ENCODE measurements at places on chromosomes 16 and 17.

GRCh38 chr17:77834170-77835115, 124.1 kb upstream of the TNRC6C start:
- peak; percentile 59 for DNase-seq

- no peak for DNase-seq
Observed at GRCh38 chr17:8254881-8255280, 5.8 kb downstream of the PFAS start.

DNA sequence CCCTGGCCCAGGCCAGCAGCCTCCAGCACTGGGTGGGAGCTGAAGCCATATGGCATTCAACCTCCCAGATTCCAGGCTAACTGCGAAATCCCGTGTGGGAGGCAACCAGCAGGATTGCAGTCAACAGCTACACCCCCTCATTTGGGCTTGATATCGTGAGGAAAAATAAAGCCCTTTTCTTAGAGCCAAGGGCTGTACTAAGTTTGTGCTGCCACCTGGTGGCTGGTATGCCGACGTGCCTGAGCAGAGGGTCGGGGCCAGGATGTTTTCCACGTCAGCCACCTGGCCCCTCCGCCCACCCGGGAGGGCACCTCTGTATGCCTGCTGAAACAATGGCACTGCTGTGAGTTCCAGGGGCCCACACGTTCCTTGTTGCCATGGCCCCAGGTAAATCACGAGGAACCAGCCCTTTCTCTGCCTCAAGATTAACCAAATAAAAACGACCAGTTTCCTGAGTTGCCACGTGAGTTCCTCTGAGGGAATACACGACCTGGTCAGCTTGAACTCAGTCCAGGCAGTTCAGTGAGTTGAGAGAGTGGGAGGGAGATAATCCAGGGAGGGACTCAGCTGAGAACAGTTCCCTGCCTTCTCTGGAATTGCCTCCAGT, 9.0 kb downstream of the TMEM98 start:
- DNase-seq, result peak; percentile 48

- DNase-seq, result no peak
Observed at GRCh38 chr17:45430006-45430737, 2.5 kb downstream of the ARHGAP27 start.

DNA sequence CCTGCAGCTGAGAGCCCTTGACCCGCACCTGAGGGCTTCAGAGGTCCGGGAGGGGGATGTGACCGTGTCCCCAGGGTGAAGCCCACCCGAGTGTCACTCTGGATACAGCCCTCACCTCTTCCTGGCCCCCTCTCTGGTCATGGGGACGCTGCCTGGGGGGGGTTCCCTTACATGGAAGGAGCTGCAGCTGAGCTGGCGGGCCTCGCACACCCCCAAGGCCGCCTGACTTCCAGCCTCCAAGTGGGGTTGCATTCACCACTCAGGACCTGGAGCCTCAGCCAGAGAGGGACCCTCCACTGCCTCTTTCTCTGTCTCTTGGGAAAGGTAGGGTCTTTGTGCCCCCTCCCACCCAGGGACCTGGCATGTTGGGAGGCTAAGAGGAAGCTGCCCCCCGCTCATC, 284.6 kb downstream of the SEC14L1 start:
- no peak for DNase-seq

- no peak for DNase-seq
Observed at GRCh38 chr16:14462811-14463210, 167.2 kb downstream of the PARN start.

DNA sequence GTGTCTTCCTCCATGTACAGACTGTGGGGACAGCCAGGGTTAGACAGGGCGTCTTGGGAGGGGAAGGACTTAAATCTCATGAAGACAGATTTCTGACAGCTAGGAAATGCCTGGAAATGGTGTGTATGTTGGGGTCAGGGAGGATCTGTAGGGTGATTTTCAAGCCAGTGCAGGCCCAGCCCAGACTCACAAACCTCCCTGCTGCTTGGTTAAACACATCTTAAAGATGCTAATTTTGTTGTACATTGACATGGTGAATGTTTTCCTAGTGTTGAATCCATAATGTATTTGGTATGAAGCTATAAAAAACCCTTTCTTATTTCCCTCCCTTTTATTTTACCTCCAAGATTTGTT, 238.3 kb downstream of the CCDC182 start:
- no peak for DNase-seq

- DNase-seq, result no peak
Observed at GRCh38 chr17:7392696-7393612, 1.4 kb downstream of the PLSCR3 start.

DNA sequence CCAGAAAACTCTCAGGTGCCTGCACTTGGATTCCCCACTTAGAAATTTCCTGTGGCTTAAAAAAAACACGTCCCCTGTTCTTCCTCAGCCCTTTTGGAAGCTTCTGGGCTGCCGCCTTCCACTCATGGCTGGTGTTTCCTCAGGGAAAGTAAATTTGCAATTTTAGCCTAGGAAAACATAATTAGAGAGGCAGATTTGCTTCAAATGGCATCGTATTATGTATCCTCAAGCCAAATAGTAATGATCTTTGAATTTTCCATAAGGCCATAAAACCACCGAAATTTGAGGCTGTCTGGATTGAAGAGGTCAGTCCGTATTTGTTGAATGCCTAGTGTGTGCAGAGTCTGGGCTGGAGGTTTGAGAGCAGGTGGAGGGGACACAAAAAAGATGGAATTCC, 17.7 kb downstream of the MGAT5B start:
- no peak for DNase-seq

DNA sequence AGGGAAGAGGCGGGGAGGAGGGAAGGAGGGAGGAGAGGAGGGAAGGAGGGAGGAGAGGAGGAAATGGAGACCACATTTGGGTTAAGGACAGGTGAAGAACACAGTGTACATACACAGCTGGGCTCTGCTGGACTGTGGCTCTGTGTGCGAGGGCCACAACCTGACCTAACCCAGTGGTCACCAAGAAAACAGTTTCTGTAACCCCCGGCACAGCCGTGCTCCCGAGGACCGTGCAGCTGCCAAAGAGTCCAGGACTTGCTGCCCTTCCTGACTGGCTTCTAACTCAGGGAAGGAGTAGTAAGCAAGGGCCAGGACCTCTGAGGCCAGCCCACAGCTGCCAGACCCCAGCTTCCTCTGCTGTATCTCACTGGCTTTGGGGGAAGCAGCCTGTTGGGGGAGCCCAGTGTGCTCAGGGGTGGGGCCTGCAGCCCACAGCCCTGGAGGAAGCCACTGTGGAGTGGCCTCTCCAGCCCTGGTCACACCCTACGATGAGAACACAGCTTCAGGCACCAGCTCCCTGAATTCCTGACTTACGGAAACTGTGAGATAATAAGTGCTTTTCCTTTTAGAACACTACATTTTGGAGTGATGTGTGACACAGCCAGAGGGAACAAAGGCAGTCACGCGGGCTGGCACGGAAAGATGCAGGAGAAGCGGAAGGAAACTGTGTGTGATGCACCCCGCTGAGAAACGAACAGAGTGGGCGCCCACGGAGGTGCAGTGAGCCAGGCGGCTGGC, 32.3 kb downstream of the SLC7A5 start:
- DNase-seq, result no peak

DNA sequence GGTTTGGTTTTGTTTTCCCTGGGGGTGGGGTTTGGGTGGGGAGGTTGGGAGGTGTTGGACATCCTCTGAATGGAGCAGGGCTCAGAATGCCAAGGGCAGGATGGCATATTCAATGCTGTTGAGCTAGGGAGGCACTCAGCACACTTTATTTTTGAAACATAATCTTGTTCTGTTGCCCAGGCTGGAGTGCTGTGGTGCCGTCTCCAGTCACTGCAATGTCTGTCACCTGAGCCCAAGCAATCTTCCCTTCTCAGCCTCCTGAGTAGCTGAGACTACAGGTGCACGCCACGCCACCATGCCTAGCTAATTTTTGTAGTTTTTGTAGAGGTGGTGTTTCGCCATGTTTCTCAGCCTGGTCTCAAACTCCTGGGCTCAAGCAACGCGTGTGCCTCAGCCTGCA, 186.1 kb downstream of the RPTOR start:
- DNase-seq, result no peak

- DNase-seq, result no peak
Observed at GRCh38 chr16:23578101-23578830, 17.9 kb downstream of the NDUFAB1 start.

DNA sequence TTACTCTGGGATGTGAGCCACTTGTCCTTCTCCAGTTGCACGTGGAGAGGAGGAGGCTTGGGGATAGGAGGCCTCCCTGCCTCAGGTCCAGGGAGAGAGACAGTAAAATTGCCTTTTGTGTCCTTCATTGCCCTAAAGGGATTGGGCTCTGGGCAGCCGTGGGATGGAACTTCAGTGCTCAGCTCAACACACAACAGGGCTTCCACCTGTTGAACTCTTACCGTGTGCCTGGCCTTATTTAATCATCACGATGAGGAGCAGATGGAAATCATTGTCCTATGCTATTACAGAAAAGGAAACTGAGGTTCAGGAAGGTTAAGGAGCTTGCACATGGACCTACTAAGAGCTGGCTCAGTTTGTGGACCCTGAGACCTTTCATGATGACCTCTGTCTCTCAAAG, 92.4 kb upstream of the CDC42EP4 start:
- DNase-seq, result no peak
